Stimulated activated naive CD8-positive, alpha-beta T cell treated with anti-CD3 and anti-CD28 coated beads, Interleukin-15, amount 100 ng/mL, for 72 hours (primary cell): ENCODE measurements at places on chromosomes 6 and 20.

DNA sequence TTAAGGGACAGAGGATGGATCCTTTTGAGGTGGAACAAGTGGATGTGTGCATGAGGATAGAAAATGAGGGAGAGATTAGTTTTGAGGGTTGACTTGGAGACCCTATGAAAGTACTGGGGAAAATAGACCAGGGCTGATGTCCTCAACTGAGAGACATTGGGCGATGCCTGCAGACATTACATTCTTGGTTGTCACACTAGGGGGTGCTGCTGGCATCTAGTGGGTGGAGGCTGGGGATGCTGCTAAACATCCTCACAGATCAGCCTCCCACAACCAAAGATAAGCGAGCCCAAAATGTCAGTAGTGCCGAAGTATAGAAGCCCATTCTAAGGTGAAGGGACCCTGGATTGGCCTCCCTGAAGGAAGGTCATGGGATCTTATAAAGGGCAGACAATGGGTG is 63.3 kb downstream of the MOCS1 start:
- no peak for DNase-seq

DNA sequence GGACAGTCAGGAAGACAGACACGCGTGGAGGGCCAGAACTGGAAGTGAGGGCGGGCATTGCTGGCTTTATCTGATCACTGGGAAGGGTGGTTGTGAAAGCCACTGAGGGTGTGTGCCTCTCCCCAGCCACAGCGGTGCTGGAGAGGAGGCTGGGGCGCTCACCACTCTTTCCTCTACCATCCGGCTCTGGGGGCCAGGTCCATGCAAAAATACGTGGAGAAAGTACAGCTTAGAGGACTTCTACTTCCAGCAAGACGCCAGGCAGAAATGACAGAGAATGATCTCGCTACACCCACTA is 148.8 kb upstream of the RPS6KA2 start:
- no peak for DNase-seq

DNA sequence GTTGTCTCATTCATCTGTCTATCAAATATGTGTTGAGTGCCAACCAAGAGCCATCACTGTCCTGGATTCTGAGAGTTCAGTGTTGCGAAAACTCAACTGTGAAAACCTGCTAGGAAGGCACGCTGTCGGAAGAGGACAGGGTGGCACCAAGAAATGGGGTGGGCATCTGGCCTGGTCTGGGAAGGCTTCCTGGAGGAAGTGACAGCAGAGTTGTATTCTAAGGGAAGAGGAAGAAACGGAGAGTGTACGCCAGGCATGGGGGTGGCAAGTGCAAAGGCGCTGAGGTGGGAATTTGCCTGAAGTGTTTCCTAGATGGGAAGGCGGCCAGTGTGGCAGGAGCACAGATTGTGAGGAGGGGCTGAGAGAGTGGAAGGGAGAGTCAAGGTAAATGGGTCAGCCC is 91.2 kb downstream of the ANKRD60 start:
- no peak for DNase-seq

DNA sequence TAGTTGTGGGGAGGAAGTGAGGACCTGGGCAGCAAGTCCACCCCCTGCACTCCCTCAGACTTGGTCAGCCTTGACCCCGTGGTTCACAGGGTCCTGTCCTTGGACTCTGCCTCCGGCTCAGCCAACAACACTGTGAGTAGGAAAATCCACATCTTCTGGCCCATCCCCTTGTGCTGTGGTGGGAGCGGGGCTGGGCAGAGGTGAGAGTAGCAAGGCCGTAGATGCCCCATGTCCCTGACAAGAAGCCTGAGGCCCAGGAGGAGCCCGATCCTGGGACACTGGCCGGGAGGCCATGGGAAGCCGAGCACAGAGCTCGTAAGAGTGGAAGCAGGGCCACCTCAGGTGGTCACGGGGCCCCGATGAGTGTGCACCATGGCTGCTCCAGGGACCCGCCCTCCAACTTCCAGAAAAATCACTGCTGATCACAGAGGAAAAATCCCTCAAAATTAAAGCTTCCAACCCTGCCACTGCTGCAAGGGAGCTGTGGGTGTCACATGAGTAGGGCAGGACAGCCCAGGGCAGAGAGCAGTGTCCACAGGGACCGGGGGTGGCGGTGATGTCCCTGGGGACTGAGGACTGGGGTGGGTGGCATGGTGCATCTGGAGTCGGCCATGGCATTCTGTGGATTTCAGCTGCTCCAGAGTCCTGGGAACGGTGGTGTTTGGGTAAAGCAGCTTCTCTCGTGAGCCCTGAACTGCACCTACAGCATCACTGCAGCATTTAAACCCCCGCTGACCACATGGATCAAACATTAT is 189.4 kb downstream of the DLL1 start:
- no peak for DNase-seq

DNA sequence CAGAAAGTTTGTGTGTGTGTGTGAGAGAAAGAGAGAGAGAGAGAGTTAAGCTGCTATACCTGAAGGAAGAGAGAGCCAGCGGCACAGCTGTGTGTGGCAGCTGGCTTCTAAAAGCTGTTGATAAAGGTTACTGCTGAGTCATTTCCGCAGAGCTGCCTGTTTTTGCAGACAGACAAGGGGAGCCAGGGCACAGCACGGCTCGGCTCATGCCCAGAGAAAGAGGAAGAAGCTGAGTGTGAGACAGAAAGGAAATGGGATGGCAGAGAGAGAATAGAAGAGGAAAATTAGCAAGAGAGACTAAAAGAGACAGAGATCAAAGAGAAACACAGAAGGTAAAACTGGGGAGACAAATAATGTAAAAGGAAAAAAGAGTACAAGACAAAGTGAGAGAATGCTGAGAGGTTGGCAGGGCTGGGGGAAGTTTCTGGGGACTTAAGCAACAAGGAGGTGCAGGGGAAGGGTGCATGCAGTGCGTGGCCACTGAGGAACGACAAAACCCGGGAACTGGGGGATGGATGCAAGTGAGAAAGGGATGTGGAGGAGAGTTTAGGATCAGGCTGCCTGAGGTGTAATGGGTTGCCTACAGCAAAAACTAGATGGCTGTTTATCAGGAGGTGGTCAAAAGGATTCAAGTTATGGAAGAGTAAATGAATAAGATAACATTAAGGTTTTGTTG is 22.7 kb downstream of the HLA-A start:
- peak; percentile 69 for DNase-seq

- no peak for DNase-seq
Measured at GRCh38 chr20:25308671-25309394, 60.9 kb downstream of the PYGB start.

GRCh38 chr6:40395066-40395697 is 192.0 kb downstream of the LRFN2 start:
- no peak for DNase-seq

GRCh38 chr6:68108233-68108835 is 526.7 kb upstream of the ADGRB3 start:
- DNase-seq: no peak

GRCh38 chr20:48012401-48012974 is 227.2 kb upstream of the SULF2 start:
- DNase-seq: no peak

GRCh38 chr20:55394592-55394991 is 610.7 kb downstream of the CBLN4 start:
- DNase-seq: no peak

- DNase-seq: no peak
Measured at GRCh38 chr6:27889628-27890444, 22.4 kb downstream of the OR2B2 start.

DNA sequence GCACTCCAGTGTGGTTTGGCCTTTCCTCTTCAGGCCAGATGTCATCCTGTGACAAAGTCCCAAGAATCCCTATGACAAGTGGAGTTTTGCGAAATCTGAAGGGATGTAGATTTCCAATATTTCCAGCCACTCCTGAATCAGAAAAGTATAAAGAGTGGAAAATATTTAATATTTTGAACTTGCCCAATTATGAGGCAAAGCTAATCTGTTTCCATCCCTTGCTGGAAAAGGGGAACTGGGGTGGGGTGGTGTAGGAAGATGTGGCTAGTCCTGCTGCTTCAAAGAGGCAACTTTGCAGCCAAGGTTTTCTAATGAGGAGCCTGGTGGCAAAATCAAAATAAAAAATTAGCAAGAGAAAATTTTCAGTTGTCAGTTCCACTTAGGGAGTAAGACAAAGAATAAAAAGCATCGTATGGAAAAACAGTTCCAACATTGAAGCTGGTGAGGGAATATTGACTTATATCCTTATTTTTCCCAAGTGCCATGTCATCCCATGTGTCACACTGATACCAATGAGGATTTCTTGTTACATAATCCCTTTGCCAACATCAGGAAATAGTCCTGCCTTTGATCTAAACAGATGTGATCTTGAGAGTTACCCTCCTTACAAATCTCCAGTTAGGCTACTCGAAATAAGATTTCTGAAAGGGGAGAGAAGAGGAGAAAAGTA is 480.0 kb upstream of the JARID2 start:
- DNase-seq: no peak

- DNase-seq: no peak
Measured at GRCh38 chr6:101458826-101459225, 65.3 kb downstream of the GRIK2 start.

GRCh38 chr20:12966468-12967085 is 42.2 kb upstream of the SPTLC3 start:
- DNase-seq: no peak

DNA sequence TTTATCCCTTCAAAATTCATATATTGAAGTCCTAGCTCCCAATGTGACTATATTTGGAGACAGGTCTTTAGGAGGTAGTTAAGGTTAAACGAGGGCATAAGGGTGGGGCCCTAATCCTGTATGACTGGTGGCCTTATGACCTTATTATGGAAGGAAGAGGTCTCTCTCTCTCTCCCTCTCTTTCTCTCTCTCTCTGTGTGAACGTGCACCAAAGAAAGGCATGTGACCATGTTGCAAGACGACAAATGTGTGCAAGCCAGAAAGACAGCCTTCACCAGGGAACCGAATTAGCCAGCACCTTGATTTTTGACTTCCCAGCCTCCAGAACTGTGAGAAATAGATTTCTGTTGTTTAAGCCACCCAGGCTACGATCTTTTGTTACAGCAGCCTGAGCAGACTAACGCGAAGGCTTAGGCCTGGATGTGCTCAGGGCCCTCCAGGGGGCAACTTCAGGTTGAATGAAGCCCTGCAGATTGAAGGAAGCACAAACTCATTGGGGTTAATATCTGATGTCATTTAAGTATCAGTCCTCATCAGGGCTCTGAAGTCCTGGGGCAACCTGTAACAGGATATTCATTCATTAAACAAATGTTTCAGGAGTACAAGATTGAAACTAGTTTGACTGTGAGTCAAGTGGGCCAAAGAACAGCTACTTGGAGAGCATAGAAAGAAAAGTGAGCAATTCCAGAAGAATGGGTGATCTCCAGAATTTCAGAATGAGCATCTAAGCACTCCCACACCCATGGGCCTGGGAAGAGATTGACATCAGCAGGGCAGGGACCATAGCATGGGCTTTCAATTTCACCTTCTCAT is 157.4 kb upstream of the TNFAIP3 start:
- DNase-seq: no peak

DNA sequence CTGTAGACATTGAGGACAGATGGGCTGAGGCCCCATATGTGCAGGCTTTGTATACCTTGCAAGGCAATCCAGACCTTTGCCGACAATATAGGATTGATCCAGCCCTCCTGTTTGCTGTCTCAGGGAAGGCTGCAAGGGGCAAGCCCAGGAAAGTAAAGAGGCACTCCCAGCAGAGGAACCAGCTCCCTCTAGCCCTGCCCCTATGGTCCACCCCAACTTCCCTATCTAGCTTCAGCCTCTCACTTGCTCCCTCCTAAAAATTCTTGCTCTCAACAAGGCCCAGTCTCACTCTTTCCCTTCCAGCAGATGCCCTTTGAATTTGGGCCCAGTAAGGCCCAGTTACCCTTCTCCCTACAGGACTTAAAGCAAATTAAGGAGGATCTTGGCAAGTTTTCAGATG is 92.6 kb downstream of the JARID2 start:
- DNase-seq: no peak

DNA sequence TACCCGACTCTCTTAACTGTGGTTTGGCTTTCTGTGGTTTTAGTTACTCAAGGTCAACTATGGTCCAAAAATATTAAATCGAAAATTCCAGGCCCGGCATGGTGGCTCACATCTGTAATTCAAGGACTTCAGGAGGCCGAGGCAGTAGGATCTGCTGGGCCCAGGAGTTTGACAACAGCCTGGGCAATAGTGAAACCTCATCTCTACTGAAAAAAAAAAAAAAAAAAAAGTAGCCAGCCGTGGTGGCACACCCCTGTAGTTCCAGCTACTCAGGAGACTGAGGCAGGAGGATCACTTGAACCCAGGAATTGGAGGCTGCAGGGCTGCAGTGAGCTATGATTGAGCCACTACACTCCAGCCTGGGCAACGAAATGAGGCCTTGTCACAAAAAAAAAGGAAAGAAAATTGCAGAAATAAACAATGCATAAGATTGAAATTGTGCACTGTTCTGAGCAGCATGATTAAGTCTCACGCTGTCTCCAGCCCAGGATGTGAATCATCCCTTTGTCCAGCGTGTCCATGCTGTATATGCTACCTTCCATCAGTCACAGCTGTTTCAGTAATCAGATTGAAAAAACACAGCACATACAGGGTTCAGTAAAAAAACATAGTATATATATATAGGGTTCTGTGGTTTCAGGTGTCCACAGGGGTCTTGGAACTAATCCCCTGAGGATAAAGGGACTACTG is 40.7 kb downstream of the RGS17 start:
- no peak for DNase-seq

GRCh38 chr6:111536910-111537527 is 54.0 kb upstream of the REV3L start:
- DNase-seq: no peak

GRCh38 chr6:136920216-136920615 is 1.9 kb upstream of the SLC35D3 start:
- no peak for DNase-seq

DNA sequence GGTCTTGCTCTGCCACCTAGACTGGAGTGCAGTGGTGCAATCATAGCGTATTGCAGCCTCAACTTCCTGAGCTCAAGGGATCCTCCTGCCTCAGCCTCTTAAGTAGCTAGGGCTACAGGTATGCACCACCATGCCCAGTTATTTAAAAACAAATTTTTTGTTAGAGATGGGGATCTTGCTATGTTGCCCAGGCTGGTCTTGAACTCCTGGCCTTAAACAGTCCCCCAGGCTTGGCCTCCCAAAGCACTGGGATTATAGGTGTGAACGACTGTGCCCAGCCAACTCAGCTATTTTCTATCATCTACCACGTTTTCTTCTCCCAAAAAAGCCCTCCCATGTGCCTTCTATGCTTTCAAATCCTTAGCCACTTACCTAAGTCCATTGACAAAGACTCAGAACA is 243.7 kb upstream of the SOX4 start:
- DNase-seq: no peak

DNA sequence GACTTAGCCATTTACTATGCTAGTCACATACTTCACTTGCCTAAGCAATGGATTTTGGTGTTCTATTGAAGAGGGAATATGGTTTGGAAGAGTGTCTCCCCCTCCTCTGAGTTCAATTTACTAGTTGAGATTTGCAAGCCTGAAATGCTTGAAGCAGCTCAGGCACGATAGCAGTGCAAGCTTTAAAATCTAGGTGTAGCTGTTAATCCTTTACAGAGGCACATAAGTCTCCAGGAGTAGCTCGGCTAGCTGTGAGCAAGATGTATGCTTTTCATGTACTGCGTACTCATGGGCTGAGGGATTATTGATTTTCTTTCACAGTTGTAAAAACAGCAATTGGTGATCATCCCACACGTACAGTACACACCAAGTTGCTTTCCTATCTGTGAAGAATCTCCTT is 726 bp downstream of the FLRT3 start:
- no peak for DNase-seq

GRCh38 chr6:127946388-127946787 is 45.5 kb upstream of the THEMIS start:
- DNase-seq: no peak
